ENCODE measurements at places on chromosomes 4 and X.

- DNase-seq, result no peak
These were observed 31.4 kb downstream of the FREM3 start for GRCh38 chr4:143668930-143669552.

DNA sequence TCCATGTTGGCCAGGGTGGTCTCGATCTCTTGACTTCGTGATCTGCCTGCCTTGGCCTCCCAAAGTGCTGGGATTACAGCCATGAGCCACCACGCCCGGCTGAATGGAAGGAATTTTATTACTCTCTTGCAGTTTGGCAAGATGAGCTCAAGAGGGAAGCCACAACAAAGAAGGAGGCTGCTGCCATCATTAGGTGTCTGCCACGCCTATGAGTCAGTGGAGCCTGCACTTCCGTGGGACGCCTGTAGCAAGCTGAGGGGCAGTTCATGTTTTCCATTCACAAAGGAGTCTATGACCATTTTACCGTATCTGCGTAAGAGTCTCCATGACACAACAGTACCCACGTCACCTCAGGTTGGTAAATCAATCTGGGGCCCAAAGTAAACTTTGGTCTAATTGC, 51.2 kb upstream of the CHRNA9 start:
- no peak for DNase-seq

DNA sequence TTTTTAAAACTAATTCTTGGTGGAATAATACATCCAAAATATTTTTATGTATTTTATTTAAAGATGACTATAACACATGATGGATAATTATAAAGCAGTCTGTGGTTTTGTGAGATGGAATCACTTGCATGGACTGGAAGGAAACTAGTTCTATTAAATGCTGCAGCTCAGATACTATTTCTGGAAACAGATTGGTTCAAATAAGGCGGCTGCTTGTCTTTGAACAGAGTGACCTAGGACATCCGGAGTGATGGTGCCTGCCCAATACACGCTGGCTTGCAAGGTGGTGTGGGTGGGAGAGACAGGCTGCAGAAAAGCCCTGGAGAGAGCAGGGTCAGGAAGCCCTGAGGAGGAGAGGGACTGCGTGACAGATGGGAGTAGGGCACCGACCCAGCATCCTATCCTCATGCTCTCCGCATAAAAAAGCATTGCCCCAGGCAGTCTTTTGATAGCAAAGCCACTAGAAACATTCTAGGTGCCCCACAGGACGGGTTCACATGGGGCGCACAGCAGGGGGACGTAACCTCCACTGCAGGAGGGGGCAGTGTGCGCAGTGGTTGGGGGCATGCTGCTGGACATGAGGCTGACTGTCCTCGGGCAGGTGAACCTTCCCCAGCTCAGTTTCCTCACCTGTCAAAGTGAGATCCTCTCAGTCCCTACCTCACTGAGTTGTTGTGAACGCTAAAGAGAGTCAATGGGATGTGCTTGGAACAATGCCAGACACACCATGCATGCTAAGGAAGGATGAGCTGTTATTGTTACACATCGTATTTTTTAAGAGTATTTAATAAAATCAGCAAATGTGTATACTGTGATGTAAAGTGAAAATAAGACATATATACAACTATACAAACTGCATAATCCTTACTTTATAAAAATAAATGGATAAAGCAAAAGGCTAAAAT, 71.3 kb downstream of the EVC2 start:
- DNase-seq, result no peak

- no peak for DNase-seq
These were observed 28.7 kb downstream of the DOK7 start for GRCh38 chr4:3491681-3492405.

GRCh38 chr4:159598602-159599001, 495.7 kb downstream of the RAPGEF2 start:
- DNase-seq, result no peak

- no peak for DNase-seq
These were observed 22.7 kb upstream of the RNF212 start for GRCh38 chr4:1136048-1136447.

DNA sequence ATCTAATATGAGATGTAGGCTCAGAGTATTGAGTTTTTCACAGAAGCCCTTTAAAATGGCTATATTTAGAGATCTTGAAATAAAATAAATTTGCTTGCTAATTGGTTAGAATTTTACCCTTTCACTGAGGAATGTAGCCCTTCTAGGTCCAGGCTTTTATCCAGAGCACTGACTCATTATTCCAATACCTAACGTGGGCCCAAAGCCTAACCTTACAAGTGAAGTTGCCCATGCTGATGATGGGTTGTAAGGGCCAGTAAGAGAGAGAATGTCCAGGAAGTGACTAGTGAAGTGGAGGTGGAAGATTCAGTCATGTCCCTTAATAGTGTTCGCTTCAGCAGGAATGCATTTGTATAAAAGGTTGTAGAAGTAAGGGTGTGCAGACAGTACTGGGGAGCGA, 155.9 kb downstream of the STIM2 start:
- no peak for DNase-seq

DNA sequence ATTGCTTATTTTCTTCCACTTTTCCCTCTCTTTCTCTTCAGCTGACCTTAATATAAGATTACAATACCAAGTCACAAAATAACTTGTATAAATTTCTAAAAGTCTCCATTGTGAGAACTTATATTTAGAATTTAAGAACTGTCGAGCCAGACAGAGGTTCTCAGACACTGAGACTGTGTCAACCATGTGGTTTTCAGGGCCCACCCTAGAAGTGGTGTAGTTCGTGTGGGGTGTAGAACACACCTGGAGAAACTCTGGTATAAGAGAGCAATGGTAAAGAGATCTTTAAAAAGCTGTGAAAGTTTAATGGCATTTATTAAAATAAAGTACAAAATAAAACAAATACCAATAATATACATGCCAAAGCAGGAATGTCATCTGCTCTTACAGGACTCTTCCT, 19.7 kb downstream of the CPEB2 start:
- DNase-seq, result no peak
